Stimulated activated CD4-positive, alpha-beta T cell treated with anti-CD3 and anti-CD28 coated beads, Interleukin-15, amount 100 ng/mL, for 1 hour (primary cell): ENCODE measurements at places on chromosomes 2 and 18.

- DNase-seq, result no peak
Observed at GRCh38 chr2:169767243-169767888, 31.3 kb upstream of the SSB start.

DNA sequence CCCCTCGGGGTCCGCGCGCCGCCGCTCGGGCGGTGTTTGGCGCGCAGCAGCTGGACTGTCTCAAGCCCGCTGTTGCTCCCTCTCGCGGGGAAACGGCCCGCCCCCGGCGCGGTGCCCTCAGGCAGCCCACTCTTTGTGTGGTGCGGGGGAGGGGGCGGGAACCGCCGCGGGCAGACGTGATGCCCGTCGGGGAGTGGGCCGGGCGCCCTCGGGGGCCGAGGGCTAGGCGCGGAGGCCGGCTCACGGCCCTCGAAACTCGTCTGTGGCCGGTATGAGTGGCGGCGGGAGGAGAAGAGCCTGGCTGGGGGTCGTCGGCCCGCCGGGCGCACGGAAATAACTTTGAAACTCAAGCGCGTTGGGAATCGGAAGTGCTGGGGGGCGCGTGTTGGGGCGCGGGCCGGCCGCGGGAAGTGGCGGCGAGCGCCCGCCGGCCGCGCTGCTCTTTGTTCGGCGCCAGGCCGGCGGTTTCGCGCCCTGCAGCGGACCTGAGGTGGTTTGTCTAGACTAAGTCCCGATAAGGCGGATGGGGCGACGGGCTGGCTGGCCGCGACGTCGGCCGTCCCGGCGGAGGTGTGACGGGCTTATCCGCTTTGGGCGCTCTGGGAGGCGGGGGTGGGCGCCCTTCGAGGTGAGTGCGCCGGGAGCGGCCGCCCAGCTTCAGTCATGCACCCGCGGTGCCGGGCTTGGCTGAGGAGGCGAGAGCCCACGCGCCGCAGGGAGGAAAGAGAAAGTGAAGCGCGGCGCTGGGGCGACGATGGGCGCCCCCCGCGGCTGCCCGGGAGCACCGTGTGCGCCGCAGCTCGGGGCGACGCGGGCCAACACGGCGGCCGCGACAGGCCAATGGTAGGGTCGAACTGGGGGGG, 679 bp downstream of the PTMA start:
- DNase-seq, result peak; percentile 33

- no peak for DNase-seq
Observed at GRCh38 chr18:40066368-40066767, 1888.7 kb upstream of the PIK3C3 start.

DNA sequence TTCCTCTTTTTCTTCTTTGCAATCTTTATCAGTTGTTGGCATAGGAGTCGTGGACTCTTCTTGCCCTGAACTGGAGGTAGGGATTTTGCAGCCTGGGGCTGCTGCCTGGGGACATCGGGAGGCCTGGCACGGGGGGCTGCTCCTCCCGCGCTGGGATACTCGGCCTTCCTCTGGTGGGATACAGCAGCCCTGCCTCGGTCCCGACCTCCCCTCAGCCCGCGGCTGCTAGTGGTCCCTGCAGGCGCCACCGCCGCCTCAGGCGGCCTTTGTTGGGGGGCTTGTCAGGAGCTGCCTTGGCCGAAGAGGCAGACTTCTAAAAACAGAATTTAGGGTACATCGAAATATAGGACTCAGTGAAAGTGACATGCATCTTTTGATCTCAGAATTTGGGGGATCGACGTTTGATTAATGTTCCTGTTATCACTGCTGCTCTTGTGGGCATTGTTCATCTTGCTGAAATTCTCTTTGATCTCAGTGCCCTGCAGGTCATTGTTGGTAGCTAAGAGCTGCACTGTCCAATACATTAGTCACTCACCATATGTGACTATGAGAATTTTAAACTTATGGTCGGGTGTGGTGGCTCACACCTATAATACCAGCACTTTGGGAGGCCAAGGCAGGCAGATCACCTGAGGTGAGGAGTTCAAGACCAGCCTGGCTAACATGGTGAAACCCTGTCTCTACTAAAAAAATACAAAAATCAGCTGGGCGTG, 16.3 kb downstream of the POLR2D start:
- DNase-seq, result no peak

GRCh38 chr2:233142355-233142897, 82.3 kb downstream of the INPP5D start:
- DNase-seq, result no peak

- DNase-seq, result no peak
Observed at GRCh38 chr2:12861344-12861930, 144.7 kb downstream of the TRIB2 start.

DNA sequence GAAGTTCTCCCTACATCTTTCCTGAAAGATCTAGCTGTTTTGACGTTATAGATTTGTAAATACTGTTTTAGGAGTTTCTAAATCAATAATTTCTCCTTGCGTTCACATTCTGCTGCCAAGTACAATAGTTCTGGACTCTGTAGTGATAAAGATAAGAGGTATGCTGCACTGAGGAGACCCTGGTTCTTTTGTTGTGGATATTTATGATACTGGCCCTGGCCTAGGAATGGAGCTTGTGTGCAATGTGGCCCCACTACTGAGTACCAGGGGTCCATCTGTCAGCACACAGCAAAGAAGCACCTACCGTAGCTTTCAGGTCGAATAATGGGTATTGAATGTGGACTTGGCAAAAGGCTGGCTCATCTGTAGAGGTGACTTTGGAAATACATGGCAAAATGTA, 85.0 kb downstream of the MAP3K20 start:
- no peak for DNase-seq

DNA sequence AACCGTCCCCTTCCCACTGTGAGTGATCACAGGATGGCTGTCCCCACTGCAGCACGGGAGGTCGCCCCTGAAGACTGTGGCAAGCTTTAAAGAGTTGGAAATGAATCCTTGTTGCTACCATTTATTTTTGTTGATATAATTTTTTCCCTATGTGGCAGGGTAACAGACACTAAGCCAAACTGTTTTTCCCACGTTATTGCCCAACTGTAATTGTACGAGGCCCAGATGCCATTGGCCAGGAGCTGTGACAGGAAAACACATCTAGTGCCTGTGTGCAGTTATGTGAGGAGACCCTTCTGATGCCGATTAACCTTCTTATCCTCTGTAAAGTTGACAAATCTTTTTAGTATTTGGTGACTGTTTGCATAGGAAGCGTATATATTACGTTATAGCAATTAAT, 44.2 kb downstream of the MRPS9 start:
- no peak for DNase-seq

GRCh38 chr18:58407263-58407648, 221.6 kb downstream of the ALPK2 start:
- DNase-seq, result no peak

DNA sequence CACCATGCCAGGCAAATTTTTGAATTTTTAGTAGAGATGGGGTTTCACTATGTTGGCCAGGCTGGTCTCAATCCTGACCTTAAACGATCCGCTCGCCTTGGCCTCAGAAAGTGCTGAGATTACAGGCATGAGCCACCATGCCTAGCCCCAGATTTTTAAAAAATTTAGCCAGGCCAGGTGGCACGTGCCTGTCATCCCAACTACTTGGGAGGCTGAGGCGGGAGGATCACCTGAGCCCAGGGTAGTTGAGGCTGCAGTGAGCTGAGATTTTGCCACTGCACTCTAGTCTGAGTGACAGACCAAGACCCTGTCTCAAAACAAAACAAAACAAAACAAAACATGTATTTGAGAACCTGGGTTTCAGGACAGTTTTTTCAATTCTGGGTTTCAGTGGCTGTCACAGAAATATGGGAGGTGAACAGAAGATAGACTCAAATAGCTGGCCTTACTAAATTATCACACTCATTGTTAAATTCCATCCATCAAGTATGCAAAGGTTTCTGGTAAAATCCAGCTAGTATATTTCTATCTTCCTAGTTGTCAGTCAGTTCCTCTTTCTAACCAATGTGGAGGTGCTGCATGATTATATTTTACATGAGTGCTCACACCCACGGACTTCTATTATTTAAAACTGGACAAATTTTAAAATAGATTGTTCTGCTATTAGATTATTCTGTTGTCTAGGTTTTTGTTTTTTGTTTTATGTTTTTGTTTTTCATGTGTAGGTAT, 5.4 kb downstream of the ALPG start:
- no peak for DNase-seq

- DNase-seq, result no peak
Observed at GRCh38 chr2:23145460-23145859, 239.5 kb upstream of the KLHL29 start.

DNA sequence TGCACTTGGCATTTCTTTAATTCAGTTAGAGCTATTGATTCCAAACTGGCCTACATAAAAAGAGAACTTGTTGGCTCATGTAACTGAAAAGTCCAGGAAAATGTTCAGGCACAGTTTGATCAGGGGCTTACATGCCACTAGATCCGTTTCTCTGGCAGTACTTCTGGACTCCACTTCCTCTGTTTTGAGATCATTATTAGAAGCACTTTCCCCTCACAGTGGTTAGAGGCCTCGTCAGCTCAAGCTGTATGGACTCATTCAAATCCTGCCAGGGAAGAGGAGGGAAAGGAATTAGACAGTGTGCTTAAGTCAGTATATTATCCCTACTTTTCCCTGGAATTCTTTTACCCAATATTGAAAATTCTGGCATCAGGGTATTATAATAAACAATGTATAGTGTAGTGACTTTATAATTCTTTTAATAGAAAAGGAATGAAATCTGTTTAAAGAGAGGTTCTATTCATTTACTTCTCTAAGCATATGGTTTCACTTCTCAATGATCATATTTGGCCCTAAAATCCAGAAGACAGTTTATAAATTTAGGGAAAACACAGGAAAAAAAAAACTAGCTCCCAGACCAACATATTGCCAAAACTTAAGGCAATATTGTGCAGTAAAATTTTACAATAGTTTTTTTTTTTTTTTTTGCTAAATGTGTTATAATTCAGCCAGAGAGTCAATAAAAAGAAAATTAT, 92.0 kb downstream of the ARMC9 start:
- DNase-seq, result no peak

- DNase-seq, result no peak
Observed at GRCh38 chr2:95734976-95735890, 143.4 kb downstream of the TRIM43 start.

DNA sequence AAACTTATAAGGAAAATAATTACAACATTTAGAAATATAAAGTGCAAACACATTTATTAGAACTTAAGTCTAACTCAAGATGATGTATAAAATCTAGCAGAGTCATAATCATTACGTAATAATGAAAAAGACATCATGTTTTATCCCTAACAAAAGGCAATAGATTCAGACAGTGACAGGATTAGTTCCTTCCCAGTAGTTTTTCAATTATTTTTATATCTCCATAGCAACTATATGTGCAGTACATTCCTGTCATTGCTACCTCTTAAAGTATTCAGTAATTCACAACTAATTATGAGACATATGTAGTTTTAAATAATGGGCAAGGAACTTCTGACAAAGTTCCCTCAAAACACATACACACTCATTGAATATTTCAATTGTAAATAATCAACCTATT, 687.9 kb downstream of the CCDC85A start:
- no peak for DNase-seq

GRCh38 chr18:28875059-28875458, 698.1 kb upstream of the CDH2 start:
- no peak for DNase-seq
